A549 treated with Hydrocortisone at 1 μM for 4 hours (cell line): ENCODE measurements at places on chromosomes 2 and 18. TPM values are rescaled to one million over a fixed set of nuclear protein-coding genes. Genes with fewer than 3 reads are reported as not detected.

COX5B gene
- total RNA-seq, result 206 to 338 TPM (median 315 TPM) in 5 replicates

AFF3 gene
- 0.01 to 0.22 TPM (median 0.03 TPM) in 4 of 5 replicates, not detected in the other for total RNA-seq

KCNG3 gene
- 0.46 to 0.73 TPM (median 0.62 TPM) in 5 replicates for total RNA-seq

AQP12B gene
- total RNA-seq, result not detected in 5 replicates

LONRF2 gene
- 2.0 to 2.6 TPM (median 2.5 TPM) in 5 replicates for total RNA-seq

REG1B gene
- total RNA-seq, result not detected in 5 replicates

STON1 gene
- 0.32 to 0.52 TPM (median 0.40 TPM) in 5 replicates for total RNA-seq

ASXL3 gene
- total RNA-seq, result not detected in 5 replicates

ACKR3 gene
- 9.1 to 14.4 TPM (median 12.0 TPM) in 5 replicates for total RNA-seq

TNFAIP6 gene
- 0.77 to 1.3 TPM (median 1.0 TPM) in 5 replicates for total RNA-seq

STEAP3 gene
- 43.4 to 54.7 TPM (median 52.2 TPM) in 5 replicates for total RNA-seq

KIAA1328 gene
- 1.5 to 2.2 TPM (median 1.6 TPM) in 5 replicates for total RNA-seq

ZNF397 gene
- 2.9 to 6.0 TPM (median 4.3 TPM) in 5 replicates for total RNA-seq

SP140L gene
- total RNA-seq, result 2.4 to 4.1 TPM (median 3.2 TPM) in 5 replicates

ACSL3 gene
- total RNA-seq, result 136 to 218 TPM (median 152 TPM) in 5 replicates
